Stimulated activated CD8-positive, alpha-beta memory T cell treated with anti-CD3 and anti-CD28 coated beads, Interleukin-15, amount 100 ng/mL, for 48 hours (primary cell): ENCODE measurements at places on chromosomes 7 and 10.

GRCh38 chr10:29007370-29007747, 281.5 kb upstream of the LYZL1 start:
- DNase-seq: no peak

DNA sequence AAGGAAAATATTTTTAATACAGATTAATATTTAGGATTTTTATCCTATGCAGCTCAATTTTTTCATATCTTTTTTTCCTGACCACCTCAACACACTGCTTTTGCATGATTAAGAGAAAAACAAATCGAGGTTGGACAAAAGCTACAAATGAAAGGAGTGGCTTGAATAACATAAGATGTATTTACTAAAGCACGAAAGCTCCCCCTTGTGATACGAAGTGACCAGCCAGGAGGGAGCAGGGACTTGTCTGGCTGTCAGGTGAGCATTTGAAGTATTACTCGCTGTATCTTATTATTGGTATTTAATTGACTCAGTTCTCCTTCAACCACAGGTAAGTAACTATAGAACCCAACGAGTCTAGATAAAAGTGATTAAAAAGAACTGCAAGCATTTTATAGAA, 265.2 kb upstream of the PHF14 start:
- no peak for DNase-seq

DNA sequence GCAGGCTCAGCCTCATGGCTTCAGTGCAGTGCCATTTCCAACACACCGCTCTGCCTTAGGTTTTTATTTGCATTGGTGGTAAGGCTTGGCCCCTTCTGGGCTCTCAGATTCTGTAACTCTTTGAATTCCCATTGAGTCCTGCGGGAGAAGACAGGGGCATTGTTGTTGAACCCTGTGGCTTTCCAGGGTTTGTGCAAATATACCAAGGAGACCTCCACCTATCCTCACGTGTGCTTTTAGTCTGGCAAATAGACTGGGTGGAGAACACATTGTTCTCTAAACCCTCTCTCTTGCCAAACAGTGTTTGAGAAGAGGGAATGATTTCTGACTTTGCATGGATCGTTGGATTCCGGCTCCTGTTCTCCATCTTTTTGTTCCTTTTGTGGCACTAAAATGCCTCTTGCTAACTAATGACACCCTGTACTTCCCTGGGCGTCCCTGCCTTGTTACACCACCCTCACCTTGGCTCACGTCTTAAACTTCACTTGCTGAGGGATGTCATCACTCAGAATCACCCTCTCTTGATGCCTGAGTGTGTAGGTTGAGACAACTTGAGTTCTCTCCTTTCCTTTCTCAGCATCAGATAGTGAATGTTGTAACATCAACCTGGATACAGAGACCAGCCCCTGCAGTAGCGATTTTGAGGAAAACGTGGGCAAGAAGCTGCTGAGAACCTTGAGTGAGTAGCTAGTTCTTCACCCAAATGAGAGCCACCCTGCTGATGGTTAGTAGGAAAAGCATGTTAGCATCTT, 40.5 kb downstream of the GOT1 start:
- no peak for DNase-seq

DNA sequence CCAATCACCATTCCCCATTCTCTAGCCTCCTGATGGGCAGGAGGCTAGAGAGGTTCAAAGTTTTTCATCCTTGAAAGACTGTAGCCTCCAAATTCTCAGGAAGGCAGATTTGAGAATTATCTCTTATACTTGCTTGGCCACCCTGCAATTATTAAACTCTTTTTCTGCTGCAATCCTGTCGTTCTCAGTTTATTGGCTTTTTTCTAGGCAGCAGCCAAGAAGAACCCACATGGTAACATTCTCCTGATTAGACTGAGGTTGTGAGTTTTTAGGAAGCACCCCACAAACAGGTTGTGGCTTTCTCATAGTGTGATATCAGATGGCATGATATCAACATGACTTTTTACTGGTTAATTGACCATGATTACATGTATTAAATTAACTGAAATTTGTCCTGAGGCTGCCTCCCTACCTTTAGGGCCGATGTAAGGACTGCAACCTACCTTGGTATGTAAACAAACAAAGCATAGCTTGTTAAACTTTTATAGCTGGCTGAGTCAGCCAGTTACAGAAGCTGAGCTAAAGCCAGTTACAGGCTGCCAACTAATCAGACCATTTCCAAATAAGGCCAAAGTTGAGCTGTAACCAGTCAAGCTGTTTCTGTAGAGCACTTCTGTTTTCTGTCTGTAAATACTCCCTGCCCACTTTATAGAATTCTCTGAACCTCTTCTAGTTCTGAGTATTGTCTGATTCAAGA, 3.2 kb upstream of the ZNF248 start:
- no peak for DNase-seq

DNA sequence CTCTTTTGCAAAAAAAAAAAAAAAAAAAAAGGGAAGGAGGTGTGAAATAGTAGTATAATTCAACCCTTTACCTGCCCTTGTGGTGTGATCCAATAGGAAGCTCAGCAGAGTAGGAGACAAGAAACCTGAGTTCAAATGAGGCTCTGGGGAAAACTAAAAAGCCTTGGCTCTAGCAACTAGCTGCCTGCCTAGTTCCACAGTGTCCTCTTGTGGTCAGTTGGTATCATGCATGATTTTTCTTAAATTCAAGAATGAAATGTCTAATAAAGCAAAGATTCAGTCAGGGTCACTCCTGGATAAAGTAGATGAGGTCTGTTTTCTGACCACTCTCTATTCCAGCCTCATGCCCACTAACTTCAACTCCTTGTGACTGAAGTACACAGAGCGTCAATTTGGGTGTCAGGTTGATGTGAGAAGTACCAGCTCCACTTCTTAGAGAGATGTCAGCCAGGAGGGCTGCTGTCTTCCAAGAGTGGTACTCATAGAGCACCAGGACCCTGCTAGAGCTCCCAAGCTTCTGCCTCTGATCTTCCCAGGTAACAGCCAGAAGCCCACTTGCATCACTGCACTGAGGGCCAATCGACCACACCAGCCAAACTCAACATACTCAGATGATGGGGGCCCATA, 10.5 kb downstream of the LSM5 start:
- DNase-seq: no peak

DNA sequence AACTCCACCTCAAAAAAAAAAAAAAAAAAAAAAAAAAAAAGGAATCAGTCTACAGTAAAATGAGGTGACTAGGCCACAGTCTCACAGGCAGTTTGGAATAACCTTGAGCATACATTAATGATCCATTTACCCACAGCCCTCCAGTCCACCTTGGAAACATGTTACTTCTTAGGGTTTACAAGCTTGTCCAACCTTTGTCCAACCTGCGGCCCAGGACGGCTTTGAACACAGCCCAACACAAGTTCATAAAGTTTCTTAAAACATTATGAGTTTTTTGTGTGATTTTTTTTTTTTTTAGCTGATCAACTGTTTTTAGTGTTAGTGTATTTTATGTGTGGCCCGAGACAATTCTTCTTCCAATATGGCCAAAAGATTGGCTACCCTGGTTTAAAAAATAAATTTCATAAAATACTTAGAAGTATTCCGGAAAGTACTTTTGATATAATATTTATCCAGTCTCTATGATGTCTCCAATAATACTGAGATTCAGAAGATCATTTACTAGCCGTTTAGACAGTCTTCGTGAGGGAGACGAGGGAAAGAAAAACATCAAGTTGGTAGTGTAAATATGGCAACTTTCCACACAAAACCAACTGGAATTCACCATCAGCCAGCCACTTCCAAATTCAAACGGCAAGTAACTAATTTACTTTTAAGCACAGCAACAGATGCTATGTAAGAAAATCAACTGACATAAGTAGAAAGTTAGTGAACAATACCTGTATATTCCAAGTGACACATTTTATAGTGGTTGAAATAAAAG, 9.9 kb downstream of the BAZ1B start:
- no peak for DNase-seq

GRCh38 chr10:101724446-101724845, 29.5 kb upstream of the FBXW4 start:
- DNase-seq: no peak

- no peak for DNase-seq
These were observed 6.2 kb upstream of the FOXK1 start for GRCh38 chr7:4675771-4676367.

GRCh38 chr7:1252540-1253090, 19.9 kb downstream of the UNCX start:
- DNase-seq: no peak

DNA sequence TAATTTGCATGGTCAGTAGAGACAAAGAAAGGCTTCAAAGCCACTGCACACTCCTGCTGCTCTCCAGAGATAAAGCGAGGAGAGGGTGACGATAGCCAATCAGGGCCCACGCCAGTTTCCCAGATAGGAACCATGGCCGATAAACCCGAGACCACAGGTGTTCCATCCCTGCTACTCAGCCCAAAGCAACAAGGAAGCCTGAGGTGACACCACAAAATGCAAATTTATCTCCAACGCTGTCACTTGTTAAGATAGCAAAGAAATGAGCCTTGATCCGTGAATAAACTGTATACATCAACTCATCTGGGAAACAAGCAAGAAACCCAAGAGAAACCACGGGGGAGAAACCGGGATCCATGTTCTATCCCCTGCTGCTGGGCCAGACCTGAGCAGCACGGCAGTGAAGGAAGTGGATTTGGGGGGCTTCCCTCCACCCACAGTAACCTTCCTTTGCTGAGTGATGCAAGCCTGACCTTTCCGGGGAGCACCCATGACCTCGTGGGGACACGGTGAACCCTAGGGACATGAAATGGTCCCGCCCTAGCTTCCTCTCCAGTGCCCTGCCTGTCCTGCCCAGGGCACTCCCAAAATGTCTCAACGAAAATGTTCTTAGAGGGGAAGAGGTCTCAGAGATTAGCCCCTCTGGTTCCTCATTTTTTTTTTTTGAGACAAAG, 164.6 kb downstream of the PTPRN2 start:
- DNase-seq: no peak

- no peak for DNase-seq
These were observed 28.3 kb upstream of the PLPP4 start for GRCh38 chr10:120428754-120429153.

GRCh38 chr7:35695473-35695850, 527 bp upstream of the HERPUD2 start:
- DNase-seq: no peak
